ENCODE measurements at places on chromosomes 2 and 18.

DNA sequence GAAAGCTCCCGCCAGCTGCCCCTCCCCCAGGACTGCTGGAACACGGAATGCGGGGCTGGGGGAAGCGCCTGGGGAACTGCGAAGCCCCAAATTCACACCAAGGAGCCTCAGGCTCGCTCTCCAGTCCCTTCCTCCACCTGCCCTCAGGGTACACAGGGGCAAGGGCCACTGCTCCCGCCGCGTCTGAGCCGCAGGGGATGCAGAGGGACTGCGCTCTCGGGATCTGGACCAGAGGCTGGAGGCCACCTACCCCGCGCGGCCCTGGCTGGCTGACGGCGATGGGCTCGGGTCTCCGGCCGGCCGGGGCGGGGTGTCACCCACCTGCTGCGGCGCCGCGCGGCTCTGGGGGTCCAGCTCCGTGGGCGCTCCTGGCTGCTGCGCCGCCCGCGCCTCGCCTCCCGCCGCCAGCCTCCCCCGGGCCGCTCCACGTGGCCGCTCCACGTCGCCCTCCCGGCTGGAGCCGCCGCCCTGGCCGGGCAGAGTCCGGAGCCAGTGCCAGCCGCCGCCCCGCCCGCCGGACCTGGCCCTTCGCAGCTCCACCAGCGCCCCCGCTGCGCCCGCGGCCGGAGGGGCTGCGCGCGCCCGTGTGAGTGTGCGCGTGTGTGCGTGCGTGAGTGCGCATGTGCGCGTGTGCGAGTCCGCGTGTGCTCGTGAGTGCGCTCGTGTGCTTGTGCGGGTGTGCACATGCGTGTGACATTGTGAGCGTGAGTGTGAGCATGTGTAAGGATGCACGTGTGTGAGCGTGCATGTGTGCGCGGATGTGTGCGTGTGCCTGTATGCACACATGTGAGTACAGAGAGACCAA is at the start of gene CGREF1:
Gene CGREF1, minus strand, starts transcription at position 604 of the 805 bp plus-strand sequence. CDS start 14,762 bp downstream, outside the sequence.
- peak; percentile 53 for DNase-seq

GRCh38 chr2:172849519-172850217 is 114.0 kb downstream of the RAPGEF4 start:
- no peak for DNase-seq

- no peak for DNase-seq
Observed at GRCh38 chr18:22322243-22322691, 95.4 kb downstream of the CTAGE1 start.

DNA sequence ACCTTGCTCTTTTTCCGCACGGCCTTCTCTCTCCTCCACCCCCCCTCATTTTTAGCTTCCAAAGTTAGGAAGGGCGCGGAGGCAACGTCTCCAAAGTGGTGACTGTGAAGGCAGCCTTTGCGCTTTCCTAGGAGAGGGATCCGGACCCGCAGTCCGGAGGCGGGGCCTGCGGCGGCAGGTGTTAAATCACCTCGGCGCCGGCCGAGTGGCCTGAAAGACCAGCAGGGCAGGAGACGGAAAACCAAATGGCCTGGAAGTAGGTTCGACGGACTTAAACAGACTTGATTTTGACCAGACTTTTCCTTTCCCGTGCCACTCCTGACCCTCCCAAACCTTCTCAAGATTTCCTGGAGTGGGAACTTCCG is 615 bp downstream of the GORASP2 start:
- peak; percentile 10 for DNase-seq

DNA sequence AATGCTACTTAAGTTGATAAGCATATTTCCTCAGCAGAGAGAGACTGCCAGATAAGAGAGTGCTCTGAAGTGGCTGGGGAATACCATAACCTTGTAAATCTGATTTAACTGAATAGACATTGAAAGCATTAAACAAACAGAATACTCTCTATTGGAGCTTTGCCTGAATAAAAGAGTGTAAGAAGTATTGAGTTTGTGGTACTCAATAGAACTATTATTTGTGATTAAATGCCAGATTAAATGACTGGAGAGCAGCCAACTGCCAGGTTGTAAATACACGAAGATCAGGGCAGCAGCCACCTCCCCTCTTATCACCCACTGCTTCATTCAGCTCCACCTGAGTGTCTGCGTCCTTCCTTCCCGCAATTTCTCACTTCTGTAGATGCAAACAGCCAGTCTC is 373.6 kb downstream of the DCDC2C start:
- no peak for DNase-seq

DNA sequence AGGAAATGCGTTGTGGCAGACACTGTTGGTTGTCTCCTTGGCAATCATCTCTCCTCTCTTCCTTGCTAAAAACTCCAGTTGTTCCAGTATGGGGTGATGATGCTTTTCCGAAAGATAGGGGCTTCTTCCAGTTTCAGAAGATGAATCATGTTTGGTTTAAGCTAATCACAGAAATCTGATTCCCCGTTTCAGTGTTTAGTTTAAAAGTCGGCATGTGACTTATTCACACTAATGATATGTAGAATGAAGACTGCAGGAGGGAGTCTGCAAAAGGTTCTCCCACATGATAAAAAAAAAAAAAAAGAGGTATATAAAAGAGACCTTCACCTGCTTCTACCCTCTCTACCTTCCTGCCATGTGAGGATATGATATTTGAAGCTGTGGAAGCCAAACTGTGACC is 239.0 kb upstream of the SIX2 start:
- DNase-seq, result no peak

DNA sequence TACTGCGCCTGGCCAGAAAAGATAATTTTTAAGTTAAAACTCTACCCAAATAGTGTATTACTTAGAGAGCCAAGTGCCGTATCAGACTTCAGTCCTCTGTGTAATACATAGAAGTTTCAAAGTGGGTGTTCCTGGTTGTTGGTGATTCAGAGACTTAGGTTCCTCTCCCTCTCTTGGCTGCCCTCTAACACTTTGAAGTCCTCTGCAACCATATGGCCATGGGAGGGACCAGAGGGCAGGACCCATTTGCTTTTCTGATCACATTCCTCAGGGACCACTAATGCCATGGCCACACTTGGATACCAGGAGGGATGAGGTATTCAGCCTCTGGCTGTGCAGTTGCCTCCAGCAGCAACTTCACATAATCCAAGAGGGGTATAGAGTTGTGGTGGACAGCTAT is 131.5 kb downstream of the CAPN13 start:
- no peak for DNase-seq

GRCh38 chr2:161077367-161078210 is 82.6 kb upstream of the TANK start:
- no peak for DNase-seq

DNA sequence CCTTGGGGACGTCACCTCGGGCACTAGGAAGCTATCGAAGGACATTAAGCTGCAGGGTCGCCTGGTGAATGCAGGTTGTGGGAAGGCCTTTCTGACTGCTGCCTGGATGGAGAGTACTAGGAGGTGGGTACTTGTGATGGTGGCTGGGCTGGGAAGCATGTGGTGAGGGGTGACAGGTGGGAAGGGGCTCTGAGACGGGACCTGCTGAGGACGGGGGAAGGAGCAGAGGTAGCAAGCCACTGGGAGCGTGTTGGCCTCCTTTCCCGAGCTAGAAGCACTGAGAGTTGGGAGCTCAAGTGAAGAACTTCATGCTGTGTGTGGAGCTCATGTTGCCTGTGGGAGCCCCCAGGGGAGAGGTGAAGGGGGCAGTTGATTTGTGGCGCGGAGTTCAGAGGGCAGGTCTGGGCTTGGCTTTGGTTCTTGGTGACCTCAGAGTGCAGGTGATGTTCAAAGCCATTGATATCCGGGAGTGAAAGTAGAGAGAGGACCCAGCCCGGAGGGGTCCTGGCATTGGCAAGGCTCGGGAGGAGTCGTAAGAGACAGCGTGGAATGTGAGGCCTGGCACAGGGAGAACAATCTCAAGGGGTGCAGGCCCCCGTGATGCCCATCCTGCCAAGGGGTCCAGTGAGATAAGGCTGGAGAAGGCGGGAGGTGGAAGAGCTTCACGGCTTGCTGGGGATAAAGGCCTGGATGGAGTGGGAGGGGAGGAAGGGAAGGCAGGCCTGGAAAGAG is 13.2 kb downstream of the MROH2A start:
- no peak for DNase-seq

DNA sequence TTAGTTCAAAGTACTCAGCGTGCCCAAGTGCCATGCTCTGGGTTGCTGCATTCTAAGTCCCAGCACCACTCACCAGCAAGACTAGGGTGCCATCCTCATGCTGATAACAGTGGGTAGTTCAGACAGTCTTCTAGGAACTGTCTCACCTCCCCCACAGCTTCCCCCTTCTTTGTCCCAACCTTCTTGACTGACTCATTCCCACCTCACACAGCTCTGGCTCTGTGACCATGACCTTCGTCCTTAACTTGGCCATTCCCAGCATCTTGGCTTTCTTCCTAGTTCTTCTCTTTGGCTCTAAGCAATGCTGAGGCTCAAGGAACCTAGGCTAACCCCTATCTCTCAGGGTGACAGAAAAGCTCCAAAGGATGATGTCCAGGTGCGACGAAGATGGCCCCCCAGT is 20.0 kb upstream of the CXCR4 start:
- no peak for DNase-seq

DNA sequence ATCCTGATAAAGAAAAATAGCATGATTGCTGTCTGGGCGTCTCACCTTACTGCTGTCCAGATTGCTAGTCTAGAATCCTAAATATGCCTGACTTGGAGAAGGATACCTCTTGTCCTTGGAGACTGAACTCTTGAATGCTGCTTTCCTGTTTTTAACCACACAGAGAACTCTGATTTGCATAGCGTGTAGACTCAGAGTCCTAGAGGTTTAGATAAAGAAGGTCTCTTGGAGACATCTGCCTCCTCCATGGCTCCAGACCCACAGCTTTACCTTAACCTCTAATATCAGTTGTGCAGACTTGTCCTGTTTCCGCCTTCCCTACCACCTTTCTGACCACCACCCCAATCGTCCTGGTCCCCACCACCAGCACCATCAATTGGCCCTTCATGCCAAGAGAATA is 292.6 kb upstream of the CYRIA start:
- no peak for DNase-seq

DNA sequence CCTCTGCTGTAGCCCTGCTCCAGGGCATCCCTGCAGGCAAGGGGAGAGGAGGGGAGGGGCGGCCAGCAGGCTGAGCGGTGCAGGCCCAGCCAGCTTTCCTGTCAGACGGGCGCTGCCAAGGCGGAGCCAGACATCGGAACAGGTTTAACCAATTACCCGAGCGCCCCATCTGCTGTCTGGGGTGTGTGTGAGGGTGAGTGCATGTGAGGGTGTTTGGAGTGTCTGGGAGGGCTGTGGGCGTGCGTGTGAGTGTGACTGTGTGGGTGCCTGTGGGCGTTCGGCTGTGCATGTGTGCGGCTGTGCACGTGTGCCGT is 20.0 kb downstream of the EMX1 start:
- peak; percentile 91 for DNase-seq

DNA sequence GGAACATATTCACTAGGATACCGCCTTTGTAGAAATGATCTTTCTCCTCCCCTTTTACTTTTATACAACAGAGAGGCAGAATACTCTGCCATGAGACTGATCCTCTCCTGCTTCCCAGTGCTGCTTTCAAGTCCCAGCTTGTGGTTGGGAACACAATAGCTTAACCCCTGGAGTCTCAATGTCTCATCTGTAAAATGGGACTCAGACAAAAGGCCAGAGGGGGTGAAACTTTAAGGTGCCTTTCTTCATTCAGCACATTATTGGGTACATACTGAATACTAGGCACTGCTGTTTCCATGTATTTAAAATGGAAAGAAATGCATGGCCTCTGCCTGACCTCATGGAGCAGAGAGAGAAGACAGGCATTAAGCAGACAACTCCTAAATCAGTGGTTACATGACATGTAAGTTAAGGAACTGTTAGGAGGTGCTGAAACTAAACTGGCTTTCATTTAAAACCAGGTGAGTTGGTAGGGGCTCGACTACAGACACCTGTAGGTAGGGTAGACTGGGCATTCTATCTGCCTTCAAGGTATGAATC is 53.8 kb downstream of the MAP4K4 start:
- no peak for DNase-seq

DNA sequence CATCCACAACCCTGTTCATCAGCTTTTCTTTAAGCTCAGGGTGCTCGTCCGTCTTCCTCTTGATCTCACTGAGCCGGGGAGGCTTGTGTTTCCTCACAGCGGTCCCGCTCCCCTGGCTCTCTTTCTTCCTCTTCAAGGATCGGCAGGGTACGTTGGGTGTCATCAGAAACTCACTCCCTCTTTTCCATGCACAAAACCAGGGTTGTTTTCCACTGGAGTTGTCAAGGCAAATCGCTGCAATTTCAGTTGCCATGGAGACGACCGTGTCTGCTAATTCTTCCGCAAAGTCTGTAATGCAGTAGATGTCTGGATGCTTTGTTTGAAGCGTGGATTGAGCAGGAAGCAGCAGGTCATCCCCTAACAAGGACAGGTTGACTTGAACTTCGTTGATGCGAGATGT is 146.4 kb downstream of the DAW1 start:
- no peak for DNase-seq

- no peak for DNase-seq
Observed at GRCh38 chr2:170218456-170218855, 40.5 kb downstream of the MYO3B start.

- peak; percentile 98 for DNase-seq
Observed at GRCh38 chr2:72887740-72888437, 681 bp downstream of the SPR start.

- no peak for DNase-seq
Observed at GRCh38 chr2:166115589-166115988, 12.2 kb downstream of the SCN1A start.

- no peak for DNase-seq
Observed at GRCh38 chr2:106831241-106831640, 54.7 kb downstream of the ST6GAL2 start.

GRCh38 chr2:206586609-206587008 is 55.7 kb upstream of the FAM237A start:
- DNase-seq, result no peak

DNA sequence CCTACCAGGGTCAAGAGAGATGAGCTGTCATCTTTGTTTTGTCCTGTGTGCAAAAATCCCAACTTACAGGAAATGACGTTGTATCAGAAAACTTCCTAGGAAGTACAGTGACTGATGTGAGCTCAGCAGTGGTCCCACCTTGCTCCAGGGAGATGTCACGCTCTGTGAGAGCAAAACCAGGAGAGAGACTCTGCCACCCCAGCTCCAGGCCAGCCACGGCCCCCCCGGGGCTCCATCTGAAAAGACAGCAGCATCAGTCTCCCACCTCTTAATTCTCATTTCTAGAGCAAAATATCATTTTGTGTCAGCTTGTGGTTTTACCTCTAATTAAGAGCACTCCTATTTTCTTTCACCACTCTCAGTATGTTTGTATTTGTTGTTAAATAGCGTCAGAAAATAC is 57.5 kb downstream of the MYL12B start:
- no peak for DNase-seq

Measured in posterior cingulate gyrus (tissue), 11 donors.